Activated naive CD4-positive, alpha-beta T cell (primary cell): ENCODE measurements at places on chromosomes 1 and 21.

GRCh38 chr1:183417772-183418491 lies at the start of gene NMNAT2:
TSS of gene NMNAT2 (minus strand) at chr1:183418380. CDS start at chr1:183418267, 113 bp downstream.
- DNase-seq = no peak

DNA sequence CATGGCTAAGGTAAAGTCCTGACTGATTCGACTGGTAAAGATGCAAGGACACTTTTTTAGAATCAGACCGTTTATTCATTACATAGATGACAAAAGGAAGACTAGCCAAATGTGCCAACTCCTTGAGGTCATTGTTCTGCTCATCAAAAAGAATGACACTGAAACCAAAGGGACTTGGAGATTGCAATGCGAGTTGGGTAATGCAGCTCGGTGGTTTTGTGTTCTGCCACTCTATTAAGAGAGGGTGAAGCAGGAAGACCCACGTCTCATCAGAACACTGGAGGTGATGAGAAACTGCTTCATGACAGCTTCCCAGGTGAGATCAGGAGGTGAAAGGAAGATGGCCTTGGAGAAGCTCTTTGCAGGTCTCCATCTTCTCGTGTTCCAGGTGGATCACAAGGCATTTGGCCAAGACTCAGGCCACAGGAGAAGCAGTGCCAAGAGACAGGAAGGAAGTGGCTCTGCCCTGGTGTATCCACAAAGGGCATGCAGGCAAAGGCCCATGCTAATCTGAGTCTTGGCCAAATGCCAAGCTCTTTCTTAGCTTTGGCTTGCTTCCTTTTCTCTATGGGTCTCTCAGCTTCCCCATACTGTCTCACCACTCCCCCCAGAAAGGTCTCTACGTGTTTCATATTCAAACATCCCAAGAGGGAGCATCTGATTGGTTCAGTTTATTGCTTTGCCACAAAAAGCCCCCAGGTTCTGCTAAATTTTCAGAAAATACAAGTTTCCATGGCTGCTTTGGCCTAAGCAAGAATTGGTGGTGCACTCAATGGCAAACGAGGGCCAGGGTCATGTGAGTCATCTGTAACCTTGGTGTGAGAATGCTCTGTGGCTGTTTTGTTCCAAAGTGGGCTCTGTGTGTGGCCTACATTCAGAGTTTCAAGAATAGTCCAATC lies 5.7 kb upstream of the CCT8 start:
- DNase-seq = no peak

- no peak for DNase-seq
These were observed 59.8 kb upstream of the MUTYH start for GRCh38 chr1:45400049-45400448.

DNA sequence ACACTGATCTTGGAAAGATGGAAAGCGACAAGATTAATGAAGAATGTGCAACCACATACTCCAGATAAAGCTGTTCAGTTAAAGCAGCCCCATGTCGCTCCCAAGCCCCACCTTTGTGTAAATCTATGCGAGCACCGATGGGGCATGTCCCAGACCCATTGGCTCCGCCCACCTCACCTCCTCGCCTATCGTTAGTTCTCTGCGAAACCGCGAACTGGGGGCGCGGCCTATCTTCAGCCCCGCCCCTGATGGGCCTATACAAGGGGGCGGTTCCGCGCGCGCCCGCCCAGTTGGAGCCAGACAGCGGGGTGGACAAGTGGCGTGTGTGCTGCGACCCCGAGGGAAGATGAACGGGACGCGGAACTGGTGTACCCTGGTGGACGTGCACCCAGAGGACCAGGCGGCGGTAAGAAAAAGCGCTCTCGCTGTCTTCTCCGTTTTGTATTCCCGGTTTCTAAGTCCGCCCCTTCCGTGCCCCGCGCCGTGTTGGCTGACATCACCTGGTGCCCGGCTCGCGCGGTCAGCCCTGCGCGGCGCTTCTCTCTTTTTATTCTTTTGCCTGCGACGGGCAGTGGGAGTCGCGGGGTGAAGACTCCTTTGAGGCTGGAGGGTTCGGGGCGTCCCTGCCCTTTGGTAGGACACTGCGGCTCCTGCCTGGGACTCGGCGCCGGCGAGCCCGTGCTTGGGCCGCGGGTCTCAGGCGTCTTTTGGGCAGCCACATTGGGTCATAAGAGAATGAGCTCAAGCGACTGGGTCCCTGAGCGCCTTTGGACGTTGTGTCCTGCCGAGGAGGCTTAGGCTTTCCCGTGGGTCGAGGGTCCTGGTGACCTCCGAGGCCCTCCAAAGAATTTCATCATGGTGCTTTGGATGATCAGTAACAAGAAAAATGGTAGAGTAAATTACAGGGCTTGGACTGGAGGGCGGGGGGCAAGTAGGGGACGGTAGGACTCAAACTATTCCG lies at the start of gene TUFT1:
TUFT1 (plus strand) TSS at position 289 of the 961 bp plus-strand sequence; CDS start at position 347, 58 bp downstream.
- DNase-seq = peak; percentile 84

DNA sequence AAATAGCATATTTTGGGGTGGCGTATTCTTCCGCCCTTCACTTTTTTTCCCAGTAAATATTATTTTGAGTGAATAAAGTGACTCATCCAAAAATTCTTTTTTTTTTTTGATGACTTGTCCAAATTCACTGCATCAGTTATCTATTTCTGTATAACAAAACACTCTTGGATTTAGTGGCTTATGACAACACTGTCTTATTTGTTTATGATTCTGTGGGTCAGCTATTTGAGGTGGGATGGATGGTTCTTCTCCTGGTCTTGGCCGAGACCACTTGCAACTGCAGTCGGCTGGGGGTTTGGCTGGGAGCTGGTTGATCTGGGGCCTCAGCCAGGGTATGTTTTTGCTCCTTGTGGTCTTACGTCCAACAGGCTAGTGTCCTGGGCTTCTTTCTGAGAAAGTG lies 39.9 kb upstream of the SRSF10 start:
- no peak for DNase-seq

GRCh38 chr1:182389619-182390047 lies 2.0 kb downstream of the GLUL start:
- no peak for DNase-seq

- no peak for DNase-seq
These were observed 26.8 kb upstream of the MAP1LC3C start for GRCh38 chr1:242025681-242026080.

DNA sequence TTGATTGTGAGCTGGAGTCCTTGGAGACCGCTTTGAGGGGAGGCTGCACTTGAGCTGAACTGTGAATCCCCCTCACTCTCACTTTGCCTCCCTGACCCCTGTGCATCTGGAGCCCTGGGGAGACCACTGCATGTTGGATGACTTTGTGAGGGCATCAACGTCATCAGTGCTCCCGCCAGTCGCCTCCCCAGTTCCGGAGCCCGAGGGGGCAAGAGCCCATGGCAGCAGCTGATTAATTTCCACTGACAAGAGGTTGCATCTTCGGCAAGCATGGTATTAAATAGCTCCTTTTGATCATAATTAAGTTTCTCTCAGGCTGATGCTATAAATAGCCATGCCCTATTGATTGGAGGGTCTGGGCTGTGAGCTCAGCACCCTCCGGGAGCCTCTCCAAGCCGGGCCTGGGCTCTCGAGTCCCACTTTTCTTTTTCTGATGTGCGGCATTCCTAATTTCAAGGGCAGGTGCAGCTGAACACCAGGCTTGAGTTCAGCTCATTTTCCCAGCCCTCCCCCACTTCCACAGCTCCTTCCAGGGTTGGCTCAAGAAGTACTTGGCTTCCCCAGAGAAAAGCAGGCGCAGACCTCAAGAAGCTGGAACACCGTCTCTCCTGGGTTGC lies 33.2 kb downstream of the KCND3 start:
- no peak for DNase-seq

- no peak for DNase-seq
These were observed 5.3 kb downstream of the UTS2 start for GRCh38 chr1:7847599-7847998.

- DNase-seq = no peak
These were observed 47.7 kb upstream of the DNAH14 start for GRCh38 chr1:224881762-224882211.

DNA sequence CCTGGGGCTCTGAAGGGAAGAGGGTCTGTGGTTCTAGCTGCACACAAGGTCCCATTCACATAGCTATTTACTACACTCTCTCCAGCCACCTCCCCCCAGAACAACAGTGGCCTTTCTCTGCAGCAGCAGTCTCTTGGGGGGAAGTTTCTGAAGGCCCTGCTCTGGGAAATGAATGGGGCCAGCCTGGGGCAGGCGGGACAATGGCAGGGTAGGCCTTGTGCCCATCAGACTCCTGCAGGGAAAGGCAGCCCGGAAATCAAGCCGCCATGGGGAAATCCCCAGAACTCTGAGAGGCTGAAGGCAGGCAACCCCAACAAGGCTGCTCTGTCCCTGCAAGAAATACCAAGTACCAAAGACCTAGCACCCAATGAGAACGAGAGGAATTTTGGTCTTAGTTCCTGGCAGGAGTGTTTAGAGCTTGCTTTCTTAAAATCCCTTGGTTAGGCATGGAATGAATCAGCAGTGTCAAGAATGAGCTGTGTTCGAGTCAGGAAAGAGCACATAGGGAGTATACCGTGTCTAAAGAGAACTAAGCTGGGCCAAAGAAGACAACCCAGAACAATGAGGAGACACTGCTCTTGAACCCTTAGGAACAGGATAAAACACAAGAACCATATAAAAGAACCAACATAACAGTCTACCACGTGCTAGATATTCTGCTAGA lies 11.3 kb downstream of the ARHGEF11 start:
- no peak for DNase-seq

DNA sequence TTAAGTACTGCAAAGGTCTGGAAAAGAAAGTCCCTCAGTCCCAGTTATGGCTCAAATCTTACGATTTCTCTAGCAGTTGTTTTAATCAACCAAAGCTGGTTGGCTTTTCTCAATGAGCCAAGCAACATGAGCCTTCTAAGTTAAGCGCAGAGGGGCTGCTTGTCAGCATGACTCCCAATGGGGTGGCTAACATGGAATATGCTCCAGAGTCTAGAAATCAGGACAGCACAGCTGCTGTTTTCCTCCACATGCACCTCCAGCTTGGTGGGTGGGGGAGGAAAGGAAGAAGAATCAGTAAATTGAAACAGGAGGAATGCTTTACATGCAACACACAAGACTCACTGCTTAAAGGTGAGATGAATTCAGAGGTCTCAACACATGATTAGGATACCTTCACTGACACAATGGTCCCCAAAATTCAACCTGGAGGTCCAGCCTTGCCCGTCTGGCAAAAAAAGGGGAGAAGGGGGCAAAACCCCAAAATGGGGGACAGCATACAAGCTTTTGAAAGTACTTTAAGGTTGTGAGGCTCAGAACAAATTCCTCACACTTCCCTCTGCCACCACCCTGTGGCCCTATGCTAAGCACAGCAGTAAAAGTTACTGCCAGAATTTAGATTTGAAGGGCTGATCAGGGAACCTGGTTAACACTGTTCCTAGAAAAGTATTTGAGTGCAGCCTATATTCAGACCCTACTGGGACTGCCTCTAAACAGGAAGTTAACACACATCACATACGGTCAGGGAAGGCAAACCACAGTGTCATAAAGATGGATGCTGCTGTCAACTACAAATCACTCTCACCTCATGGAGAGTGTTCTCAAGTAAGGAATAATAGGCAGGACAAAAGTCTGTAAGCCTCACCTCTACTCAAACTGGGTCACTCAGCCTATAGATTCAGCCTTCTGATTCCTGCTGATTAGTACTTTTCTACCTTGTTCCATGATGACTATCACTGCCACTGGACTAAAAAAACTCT lies 2.6 kb downstream of the GATAD2B start:
- no peak for DNase-seq

- no peak for DNase-seq
These were observed 26.5 kb downstream of the OLFML2B start for GRCh38 chr1:161997152-161997551.

GRCh38 chr1:92599184-92599583 lies 112.5 kb upstream of the GFI1 start:
- DNase-seq = no peak

DNA sequence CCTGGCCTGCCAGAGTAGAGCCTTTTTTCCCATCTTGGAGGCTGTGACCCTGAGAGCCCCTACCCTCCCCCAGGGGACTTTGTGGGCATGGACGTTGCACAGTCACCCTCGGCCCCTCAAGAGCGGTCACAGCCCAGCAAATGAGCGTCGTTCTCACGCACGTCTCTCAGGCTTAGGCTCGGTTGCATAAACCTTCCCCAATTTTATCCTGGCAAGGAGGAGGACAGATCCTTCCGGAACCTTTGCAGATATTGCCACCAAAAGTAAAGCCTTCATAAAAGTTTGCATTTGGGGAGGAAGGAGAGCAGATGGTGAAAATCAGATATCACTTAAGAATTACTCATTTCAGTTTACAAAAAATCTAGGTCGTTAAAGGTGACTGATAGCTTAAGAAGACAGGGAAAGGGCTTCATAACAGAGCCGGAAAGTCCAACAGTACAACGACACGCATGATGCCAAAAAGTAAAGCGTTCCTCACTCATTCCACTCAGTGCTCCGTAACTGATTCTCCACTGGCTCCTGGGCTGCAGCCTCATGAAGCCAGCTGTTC lies 29.3 kb downstream of the PDE9A start:
- DNase-seq = no peak

GRCh38 chr1:212415107-212415841 lies 588 bp upstream of the PACC1 start:
- no peak for DNase-seq

DNA sequence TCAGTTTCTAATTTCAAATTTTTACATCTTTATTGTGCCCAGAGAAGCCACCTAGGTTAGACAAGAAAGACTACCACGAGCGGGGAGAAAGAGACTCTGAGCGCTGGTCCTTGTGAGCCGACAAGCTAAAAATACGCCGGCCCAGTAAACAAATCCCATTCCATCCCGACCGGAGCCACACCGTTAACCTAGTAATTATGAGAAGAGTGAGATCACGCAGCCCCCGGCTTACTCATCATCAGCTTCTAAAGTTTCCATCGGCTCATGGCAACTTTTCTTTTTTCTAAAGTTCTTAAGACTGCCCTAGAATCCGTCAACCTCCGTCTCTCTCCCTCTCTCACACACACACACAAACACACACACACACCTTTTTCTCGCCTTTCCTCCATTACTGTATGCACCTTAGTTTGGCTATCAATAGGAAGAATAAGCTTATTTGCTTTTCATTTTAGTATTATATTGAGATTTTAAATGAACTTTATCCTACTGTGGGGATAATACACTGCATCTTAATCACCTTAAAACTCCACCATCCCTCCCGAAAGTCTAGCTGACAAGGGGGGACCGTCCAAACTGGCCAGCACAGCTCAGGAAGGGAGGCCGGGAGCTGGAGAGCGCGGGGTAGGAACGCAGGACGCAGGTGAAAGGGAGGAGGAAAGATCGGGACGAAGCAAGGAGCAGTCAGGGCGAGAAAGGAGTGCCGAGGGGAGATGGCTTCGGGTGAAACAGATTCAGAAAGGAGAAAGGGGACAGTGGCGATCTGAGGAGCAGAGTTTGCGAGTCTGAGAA lies 728 bp downstream of the OTUD7B start:
- peak; percentile 1 for DNase-seq

- no peak for DNase-seq
These were observed 52.3 kb downstream of the UTP25 start for GRCh38 chr1:209880031-209880430.
